ENCODE measurements at places on chromosomes 5 and 9.

GRCh38 chr5:106759152-106759551 is 911.6 kb downstream of the EFNA5 start:
- no peak for DNase-seq

DNA sequence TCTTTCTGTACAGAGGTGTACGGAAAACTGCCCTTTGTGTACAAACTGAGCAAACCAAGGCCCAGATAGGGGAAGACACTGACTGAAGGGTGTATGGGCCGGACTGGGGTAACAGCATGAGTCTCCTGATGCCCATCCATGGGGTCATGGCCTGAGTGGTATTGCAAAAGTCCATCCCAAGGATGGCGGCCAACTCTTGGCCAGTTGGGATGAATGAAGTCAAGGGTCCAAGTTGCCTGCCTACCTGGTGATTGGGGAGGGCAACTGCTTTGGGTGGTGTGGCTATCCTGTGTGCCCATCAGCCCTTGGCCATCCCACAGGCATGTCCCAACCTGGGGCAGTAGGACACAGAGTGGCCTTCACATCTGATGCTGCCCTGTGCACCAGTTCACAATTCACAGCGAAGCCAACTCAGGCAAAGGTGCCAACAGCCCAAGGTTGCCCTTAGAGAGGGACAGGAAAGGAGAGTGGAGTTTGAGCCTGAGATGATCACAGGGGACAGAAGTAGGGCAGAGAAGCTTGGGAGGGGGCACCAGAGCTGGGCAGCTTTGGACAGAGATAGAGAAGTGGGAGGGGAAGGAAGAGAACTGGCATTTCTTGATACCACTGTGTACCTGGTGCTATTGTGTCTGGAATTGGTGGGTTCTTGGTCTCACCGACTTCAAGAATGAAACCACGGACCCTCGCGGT is 46.6 kb downstream of the COL15A1 start:
- DNase-seq: no peak

DNA sequence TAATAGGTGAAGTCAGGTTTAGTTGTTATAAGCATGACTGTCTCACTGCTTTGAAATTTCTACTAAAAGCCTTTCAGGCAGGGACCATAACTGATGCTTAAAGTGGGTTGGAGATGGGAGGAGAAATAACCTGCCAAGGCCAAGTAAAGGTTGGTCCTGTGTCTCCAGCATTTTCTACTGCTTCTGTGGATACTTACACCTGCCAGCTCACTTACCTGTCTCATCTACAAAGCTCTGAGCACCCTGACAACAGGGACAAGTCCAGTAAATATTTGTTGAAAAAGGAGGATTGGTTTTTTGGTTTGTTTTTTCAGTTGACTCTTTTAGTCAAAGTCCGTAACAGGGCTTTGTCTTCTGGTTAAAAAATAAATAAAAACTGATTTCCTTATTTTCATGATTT is 38.6 kb downstream of the GRAMD2B start:
- DNase-seq: no peak

GRCh38 chr5:63233911-63234310 is 655.3 kb downstream of the LRRC70 start:
- no peak for DNase-seq

- DNase-seq: no peak
These were observed 22.8 kb upstream of the CRHBP start for GRCh38 chr5:76930083-76930482.

DNA sequence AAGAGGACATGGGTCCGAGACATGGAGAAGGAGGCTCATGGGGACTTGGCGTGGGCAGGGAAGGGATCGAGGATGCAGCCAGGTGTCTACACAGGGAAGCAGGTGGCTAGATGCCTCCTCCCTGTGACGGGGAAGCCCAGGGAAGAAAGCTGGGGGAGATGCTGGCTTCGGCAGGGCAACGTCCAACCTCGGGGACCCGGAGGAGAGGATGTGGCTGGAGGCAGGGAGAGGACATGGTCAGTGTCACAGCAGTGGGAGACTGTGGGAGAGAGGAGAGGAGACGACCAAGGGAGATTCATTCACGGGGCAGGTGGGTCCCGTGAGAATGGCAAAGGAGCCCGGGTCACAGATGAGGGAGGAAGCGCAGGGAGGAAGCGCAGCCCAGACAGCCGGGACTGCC is 73.2 kb upstream of the PHYKPL start:
- no peak for DNase-seq

DNA sequence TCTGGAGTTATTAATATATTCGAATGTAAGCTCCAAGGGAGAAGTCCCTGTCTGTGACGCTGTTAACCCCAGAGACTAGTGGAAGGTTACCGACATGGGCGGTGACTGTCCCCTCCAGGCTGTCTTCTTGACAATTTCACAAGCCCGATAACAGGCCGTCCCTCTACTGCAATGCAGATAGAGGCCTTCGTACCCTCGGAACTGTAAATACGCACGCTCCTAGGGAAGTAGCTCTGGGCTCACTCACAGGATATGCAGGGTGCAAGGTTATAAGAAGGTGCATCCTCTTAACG is 680 bp upstream of the RFK start:
- peak; percentile 38 for DNase-seq

- DNase-seq: no peak
These were observed 25.1 kb downstream of the ERAP2 start for GRCh38 chr5:96901384-96901783.

DNA sequence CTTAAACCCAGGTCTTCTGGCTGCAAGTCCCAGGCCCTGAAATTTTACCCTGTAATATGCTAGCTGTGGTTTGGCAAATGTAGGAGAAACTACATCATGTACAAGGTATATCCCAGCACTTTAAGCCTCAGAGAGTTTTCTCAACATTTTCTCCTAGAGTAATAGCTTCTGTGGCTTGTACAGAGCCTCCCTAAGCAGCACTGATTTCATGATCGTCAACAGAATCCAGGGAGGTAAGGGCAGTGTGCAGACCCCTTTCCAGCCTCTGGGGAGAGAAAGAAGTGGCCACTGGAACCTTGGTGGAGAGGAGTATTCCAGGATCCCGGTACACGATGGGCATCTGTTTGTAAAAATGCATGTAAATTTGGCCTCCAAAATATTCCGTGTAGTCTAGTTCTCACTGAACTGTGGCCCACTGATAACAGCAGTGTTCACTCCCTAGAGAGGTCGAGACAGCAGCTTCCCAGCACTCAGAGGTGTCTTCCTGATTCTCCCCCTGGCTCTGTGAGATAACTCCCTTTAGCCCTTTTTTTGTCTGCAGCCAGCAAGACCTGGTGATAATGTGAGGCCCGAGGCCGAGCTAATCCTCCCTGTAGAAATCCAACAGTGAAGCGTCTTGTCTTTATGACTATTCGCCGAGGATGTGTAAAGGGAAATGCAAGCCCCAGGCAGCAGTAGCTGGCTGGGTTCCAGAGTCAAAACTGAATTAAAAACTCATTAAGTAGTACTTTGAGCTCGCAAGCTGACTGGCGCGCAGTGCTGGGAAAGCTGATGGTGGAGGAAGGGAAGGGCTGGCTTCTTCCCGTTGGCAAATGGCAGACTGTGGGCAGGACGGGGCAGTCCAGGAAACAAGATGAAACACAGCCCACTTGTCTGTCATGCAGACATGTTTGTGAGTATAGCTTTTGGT is 59.0 kb downstream of the MAP1B start:
- no peak for DNase-seq

GRCh38 chr9:15231788-15232635 is 75.0 kb downstream of the TTC39B start:
- no peak for DNase-seq

DNA sequence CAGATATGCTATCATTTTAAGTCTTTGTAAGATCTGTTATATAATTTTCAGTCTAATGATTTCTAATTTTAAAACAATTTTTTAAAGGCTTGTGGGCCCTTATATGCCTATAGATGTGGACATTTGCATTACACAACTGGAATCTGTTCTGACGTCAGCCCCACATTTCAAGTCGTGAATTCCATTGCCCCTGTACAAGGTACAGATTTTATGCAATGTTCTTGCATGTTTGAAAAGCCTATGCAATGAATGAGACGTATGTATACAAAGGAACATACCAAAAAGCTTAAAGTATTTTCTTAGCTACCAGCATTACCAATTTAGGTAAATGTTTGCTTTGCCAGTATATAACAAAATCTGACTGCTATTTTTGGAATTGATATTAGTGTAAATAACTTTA is 77.2 kb downstream of the ITGA1 start:
- DNase-seq: no peak

DNA sequence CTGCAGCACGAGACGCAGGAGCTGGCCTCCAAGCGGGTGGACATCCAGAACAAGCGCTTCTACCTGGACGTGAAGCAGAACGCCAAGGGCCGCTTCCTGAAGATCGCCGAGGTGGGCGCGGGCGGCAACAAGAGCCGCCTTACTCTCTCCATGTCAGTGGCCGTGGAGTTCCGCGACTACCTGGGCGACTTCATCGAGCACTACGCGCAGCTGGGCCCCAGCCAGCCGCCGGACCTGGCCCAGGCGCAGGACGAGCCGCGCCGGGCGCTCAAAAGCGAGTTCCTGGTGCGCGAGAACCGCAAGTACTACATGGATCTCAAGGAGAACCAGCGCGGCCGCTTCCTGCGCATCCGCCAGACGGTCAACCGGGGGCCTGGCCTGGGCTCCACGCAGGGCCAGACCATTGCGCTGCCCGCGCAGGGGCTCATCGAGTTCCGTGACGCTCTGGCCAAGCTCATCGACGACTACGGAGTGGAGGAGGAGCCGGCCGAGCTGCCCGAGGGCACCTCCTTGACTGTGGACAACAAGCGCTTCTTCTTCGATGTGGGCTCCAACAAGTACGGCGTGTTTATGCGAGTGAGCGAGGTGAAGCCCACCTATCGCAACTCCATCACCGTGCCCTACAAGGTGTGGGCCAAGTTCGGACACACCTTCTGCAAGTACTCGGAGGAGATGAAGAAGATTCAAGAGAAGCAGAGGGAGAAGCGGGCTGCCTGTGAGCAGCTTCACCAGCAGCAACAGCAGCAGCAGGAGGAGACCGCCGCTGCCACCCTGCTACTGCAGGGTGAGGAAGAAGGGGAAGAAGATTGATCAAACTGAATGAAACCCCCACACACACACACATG is 654 bp downstream of the PURA start:
- DNase-seq: peak; percentile 32

- DNase-seq: no peak
These were observed 188.7 kb upstream of the MSX2 start for GRCh38 chr5:174535669-174536068.

GRCh38 chr9:129109952-129110739 is 447 bp downstream of the CRAT start:
- DNase-seq: no peak

GRCh38 chr9:72371151-72371550 is 6.1 kb upstream of the ZFAND5 start:
- no peak for DNase-seq

- DNase-seq: peak; percentile 63
These were observed 11.1 kb upstream of the CDC42SE2 start for GRCh38 chr5:131252824-131253171.

DNA sequence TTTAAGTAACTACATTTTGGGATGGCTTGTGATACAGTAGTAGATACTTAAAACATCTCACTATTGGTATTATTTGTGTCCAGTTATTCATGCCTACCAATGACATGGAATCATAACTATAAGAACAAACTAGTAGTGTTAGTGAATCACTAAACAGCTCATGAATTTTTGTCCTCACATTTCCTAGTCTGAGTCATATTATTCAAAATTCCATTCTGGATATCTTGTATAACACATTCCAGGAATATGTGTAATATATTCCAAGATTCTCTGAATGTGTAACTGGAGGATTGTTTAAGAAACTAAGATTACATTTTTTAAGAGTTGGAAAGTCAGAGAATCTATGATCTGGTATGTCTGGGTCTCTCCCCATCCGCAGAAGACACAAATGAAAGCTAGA is 565.3 kb upstream of the ZNF608 start:
- DNase-seq: no peak

GRCh38 chr5:78002690-78003089 is 226.6 kb upstream of the TBCA start:
- DNase-seq: no peak

DNA sequence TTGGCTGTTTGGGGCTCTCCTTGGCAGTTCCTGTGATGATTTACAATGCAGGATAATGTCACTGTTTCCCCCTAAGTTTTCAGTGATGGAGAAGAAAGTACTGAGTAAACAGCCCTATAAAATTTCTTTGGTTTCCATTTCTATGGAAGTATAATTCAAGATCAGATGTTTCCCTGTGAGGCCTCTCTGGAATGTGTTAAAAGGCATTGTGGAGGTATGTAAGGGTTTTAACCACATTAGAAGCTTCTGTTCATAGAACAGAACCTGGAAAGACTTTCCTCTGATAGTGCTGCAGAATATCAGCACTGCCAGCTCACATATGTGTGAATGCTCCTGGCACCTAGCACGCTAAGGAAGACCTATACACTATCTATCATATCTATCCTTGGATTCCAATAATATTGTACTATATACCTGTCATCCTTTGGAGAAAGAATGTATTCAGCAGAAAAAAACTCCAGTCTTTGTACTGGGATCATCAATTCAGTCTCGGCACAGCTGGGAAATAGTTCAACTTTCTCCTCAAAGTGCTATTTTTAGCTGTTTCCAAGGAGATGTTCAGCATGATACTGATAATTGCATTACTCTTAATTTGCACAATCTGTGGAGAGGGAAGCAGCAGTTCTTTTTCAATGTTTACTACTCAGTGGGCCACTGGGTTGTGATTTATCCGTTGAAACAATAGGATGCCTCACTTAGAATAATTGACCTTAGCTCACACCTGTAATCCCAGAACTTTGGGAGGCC is 21.9 kb downstream of the TTC1 start:
- DNase-seq: no peak

GRCh38 chr5:39816866-39817265 is 392.1 kb upstream of the DAB2 start:
- no peak for DNase-seq

DNA sequence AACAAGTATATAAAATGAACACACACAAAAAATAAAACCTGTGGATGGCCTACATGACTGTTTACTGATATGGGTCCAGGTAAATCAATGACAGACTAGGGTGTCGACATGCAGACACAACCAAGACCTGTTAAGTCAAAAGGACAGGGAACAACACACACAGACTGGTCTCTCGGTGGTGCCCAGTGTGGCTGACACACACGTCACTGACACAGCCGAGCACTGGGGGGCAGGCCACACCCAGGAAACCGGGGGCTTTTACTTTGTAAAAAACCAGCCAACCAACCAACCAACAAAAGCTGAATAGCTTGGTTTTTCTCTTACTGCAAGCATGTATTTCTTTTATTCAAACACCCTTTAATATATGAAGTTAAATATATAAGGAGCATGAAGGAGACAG is 5.0 kb downstream of the FAM163B start:
- DNase-seq: peak; percentile 14

GRCh38 chr9:82513242-82513751 is 524.7 kb downstream of the SPATA31D1 start:
- DNase-seq: no peak

DNA sequence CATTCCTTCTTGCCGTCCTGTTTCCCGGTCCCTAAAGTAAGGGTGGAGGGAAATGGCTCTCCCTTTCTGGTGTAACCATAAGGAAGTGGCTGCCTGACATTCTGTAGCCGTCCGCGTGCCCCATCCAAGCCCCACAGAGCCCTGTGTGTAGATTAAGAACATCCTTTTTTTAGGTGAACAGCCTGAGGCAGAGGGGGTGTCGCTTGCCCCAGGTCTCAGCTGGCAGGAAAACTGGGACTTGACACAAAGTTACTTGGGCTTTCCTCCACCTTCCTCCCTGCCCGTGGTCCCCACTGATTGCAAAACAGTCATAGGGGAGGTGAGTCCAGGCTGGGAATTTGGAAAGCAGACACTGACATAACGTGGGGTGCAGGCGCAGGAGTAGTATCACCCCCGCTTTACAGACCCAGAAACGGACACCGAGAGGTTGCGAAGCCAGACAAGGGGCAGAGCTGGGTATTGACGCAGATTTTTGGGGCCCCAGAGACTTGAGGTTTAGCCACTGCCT is 22.8 kb downstream of the C9orf50 start:
- no peak for DNase-seq

- no peak for DNase-seq
These were observed 169.5 kb downstream of the PTPRD start for GRCh38 chr9:10443181-10443867.

Measured in stimulated activated CD8-positive, alpha-beta memory T cell treated with anti-CD3 and anti-CD28 coated beads, Interleukin-2, amount 100 ng/mL, for 48 hours (primary cell).